Activated naive CD4-positive, alpha-beta T cell treated with anti-CD3 and anti-CD28 coated beads, Interleukin-2, amount 50 U/mL, for 72 hours (primary cell): ENCODE measurements at places on chromosomes 3 and 15.

- DNase-seq: no peak
Observed at GRCh38 chr15:68822818-68823217, 2.1 kb upstream of the ANP32A start.

DNA sequence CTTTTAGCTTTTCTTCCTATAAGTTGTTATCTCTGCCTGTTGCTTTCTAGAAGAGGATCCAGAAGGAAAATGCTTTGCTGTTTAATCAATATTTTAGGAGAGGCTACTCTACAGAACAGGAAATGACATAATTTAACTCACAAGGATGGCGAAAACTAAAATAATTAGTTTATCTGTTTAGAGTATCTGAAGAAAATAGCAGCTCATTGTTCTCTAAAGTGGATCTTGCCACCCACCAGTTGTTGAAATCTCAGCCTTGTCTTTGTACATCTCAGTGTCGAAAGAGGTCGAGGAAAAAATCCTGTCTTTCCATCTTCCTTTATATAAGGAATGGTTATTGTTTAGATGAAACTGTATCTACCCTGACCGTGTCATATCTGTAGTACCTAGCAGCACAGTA, 126.6 kb downstream of the ZNF609 start:
- no peak for DNase-seq

- DNase-seq: no peak
Observed at GRCh38 chr3:16059081-16059537, 115.4 kb upstream of the GALNT15 start.

DNA sequence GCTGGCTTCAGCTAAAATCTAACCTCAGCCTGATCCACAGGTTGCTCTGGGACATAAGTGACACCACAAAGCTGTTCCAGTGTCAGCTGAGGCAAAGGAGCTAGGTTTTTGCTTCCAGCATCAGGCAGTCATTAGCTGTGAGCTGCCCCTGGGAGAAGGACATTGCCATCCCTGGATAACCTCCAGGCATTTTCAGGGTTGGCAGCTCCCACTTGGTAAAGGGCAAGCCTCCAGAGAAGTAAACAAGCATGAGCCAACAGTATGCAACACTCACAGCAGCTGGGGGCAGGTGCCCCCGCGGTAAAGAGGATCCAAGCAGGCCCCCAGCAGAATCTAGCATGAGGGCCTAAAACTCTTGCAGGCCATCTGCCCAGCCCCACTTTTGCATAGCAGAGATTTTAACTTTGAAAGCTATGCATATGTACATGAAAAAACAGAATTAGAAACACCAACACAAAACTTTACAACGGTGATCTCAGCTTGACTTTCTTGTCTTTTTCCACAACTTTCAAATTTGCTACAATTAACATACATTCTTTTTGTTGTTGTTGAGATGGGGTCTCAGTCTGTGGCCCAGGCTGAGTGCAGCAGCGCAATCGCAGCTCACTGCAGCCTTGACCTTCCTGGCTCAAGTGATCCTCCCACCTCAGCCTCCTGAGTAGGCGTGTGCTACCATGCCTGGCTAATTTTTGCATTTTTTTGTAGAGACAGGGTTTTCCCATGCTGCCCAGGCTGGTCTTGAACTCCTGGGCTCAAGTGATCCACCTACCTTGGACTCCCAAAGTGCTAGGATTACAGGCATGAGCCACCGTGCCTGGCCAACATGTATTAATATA, 83.8 kb upstream of the TPM1 start:
- DNase-seq: no peak

DNA sequence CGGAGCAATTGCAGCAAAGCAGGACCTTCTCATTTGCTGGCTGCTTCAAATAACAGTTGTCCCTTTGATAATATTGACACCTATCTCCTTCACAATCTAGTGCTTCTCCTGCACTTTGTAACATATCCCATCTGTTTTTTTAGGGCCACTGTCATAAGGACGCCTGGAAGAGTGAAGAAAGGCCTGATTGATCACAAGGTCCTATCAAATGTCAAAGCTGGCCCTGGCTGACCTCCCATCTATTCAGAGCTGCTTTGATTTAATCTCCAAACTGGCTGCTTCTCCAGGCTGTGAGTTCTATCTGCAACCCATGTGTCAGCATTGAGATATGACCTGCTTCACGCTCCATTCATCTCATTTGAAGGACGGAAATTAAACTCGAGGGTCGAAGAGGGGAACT, 601.2 kb upstream of the KCNMB2 start:
- no peak for DNase-seq

GRCh38 chr3:47854267-47854666, 51.3 kb downstream of the DHX30 start:
- no peak for DNase-seq

- DNase-seq: no peak
Observed at GRCh38 chr15:77446840-77447390, 26.2 kb downstream of the HMG20A start.

DNA sequence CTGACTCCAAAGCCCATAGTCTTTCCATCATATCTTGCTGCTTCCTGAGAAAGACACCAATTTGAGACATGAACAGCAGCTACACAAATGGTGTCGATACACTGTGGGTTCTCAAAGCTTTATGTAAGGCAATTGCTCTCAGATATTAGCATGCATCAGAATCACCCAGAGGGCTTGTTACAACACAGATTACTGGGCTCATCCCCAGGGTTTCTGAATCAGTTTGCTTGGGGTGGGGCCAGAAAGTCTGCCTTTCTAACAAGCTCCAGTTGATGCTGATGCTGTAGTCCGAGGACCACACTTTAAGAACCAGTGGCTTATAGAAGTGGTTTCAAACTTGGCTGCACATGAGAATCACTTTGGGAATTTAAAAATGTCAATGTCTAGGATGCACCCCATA, 86.5 kb downstream of the SEMA6D start:
- no peak for DNase-seq

- no peak for DNase-seq
Observed at GRCh38 chr3:51354731-51355615, 30.1 kb upstream of the MANF start.

- DNase-seq: no peak
Observed at GRCh38 chr3:68919000-68919399, 13.3 kb downstream of the TAFA4 start.

DNA sequence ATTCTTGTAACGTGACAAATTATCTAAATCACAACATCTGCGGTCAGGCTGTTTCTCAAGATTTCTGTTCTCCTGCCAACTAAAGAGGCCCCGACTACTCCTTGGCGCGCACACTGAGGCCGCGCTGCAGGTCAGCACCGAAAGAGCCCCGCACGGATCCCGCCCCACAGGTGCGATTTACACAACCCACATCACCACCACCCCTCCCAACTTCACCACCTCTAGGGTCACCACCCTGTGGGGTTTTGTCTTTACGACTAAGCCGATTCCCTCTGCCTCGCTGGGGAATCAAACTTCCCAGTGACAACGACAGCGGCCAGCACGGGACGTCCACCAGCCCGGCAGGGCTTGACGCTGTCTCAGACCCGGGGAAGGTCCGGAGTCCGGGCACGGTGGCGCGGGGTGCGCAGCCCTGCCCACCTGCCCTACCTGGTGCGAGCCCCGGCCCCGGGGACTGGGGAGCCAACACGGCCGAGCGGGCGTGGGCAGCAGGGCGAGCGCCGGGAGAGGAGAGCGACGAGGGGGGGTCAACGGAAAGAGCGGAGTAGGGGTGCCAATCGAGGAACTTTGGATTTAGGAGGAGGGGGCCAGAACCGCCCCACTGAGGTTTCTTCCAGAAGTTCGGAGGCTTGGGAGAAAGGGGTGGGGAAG, 764 bp downstream of the UACA start:
- DNase-seq: no peak

DNA sequence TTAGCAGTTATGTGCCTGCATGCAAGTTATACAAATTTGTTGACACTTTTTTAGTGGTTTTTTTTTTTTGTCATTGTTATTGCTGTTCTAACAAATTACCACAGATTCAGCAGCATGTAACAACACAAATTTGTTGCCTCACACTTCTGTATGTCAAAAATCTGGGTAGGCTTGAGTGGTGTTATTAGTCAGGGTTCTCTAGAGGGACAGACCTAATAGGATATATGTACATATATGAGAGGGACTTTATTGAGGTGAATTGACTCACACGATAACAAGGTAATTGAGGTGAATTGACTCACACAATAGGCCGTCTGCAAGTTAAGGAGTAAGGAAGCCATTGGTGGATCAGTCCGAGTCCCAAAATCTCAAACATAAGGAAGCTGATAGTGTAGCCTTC, 15.0 kb upstream of the PLSCR1 start:
- no peak for DNase-seq

DNA sequence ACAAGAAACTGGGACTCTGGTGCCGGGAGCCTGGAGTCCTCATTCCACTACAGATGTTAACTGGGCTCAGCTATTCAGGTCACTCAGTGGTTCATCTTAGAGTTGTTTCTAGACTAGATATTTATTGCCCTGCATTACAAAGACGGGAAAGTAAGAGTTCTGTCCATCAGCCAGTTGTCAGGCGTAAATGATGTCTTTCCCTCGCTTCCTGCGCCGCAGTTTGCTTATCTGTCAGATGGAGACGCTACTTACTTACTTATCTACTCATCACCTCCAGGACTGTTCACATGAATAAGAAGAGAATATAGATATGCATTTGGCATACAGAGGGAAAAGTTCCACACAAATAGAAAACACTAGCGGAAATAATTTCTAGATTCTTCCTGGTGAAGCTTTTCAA, 47.8 kb upstream of the CGNL1 start:
- no peak for DNase-seq

DNA sequence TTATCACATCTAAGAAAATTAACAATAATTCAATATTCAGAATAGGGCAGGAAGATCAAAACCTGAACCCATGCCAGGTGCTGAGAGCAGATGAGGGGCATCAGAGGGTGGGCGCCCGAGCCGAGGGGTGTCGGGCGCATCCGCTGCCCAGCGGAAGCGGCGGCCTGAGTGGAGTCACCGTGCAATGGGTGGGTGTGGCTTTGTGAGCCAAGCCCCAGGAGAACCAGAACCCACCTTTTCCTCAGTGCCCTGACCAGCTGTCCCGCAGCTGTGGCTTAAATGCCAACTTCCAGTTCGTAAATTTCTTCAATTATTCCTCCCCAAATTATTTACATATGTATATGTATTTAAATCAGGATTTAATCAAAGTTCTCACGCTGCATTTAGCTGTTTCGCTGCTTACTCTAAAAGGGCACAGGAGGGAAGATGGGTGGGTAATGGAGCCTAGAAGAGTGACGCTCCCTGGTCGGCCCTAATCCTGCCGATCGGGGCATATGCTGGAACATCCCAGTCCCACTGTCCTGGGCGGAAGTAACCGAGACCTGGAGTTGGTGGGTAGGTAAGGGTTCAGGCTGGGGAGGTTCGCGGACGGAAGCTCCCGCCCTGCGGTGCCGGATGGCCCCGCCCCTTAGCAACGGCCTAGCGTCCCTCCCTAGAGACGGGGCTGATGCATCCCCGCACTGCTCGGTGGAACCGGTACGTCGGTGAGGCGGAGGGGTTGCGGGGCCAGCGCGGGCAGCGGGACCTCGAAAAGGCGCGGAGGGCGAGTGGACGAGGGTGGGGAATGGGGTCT, 1.3 kb downstream of the DNAH1 start:
- DNase-seq: peak; percentile 68

DNA sequence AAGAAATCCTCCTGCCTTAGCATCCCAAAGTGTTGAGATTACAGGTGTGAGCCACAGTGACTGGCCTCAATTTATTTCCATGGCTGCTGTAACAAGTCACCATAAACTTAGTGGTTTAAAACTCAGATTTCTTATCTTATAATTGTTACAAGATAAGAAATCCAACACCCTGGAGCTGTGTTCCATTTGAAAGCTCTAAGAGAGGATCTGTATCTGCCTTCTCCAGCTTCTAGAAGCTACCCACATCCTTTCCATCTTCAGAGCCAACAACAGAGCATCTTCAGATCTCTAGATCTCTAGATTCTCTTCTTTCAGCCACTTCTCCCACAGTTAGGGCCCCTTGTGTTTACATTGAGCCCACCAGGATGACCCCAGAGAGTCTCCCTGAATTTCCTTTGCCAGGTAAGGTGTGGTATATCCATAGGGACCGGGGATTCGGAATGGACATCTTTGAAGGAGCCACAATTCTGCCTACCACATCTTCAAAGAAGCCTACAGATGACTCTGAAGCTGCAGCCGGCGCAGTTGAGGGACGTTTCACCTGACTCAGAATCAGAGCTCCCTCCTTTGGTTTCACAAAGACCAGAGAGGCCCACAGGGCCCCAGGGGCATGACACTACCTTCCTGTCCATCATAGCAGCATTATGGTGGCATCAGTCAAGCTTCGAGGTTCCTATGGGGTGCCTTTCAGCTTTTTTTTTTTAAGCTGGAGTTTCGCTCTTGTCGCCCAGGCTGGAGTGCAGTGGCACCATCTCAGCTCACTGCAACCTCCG, 87.0 kb upstream of the IGF1R start:
- no peak for DNase-seq

- DNase-seq: no peak
Observed at GRCh38 chr3:104526901-104527401, 839.8 kb upstream of the ALCAM start.

- DNase-seq: no peak
Observed at GRCh38 chr3:61522060-61522459, 39.3 kb upstream of the PTPRG start.

DNA sequence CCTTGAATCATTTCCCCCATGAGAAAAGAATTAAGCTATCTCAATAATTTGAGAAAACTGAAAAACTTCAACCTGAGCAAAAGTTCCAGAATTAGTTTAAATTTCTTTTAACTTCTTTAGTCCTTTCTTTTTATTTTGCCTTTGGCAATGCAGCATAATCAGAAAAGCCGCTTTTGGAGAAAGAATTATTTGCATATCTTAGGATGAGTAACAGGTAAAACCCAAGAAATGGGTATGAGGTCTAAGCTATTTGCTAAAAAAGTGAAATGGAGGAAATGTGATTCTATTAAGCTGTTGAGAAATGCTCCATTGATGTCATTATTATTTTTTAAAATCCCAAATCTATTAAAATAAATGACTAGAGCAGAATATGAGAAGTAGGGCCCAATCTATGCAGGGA, 1238.3 kb upstream of the GBE1 start:
- DNase-seq: no peak

- DNase-seq: no peak
Observed at GRCh38 chr15:82307714-82308081, 41.6 kb downstream of the GOLGA6L10 start.

- no peak for DNase-seq
Observed at GRCh38 chr15:89876396-89877082, 17.3 kb downstream of the AP3S2 start.
